Hematopoietic multipotent progenitor cell treated with erythropoietin and hydrocortisone succinate and interleukin-3 and kit ligand, for 8 days (in vitro differentiated cells): ENCODE measurements at places on chromosomes 6 and 20.

GRCh38 chr20:31943052-31943471 is 8.8 kb downstream of the PDRG1 start:
- DNase-seq: no peak

GRCh38 chr6:101443315-101443714 is 49.8 kb downstream of the GRIK2 start:
- no peak for DNase-seq

GRCh38 chr6:113598786-113599185 is 258.4 kb upstream of the MARCKS start:
- no peak for DNase-seq

- no peak for DNase-seq
These were observed 906 bp upstream of the COL12A1 start for GRCh38 chr6:75206576-75207342.
